Stimulated activated CD4-positive, alpha-beta T cell treated with anti-CD3 and anti-CD28 coated beads, Interleukin-2, amount 100 ng/mL, for 4 hours (primary cell): ENCODE measurements at places on chromosomes 2 and 18.

DNA sequence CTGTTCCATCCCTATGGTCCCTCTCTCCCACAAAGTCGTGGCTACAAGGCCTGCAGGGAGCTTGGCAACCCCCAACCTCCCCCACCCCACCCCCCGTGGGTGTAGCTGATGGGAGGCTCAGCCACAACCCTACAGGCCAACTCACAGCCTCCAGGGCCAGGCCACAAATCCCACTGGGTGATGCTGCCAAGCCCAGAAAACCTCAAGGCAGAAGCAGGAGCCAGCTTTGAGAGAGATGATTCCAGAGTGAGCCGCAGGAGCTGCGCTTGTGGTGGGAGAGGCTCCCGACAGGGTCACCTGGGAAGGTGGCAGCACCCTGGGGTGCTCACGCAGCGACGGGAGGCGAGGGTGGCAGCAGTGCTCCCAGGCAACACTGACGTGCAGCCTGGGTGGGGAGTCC is 44.8 kb downstream of the ADCY3 start:
- DNase-seq, result no peak

GRCh38 chr2:239379641-239380170 is 21.1 kb downstream of the HDAC4 start:
- DNase-seq, result no peak

DNA sequence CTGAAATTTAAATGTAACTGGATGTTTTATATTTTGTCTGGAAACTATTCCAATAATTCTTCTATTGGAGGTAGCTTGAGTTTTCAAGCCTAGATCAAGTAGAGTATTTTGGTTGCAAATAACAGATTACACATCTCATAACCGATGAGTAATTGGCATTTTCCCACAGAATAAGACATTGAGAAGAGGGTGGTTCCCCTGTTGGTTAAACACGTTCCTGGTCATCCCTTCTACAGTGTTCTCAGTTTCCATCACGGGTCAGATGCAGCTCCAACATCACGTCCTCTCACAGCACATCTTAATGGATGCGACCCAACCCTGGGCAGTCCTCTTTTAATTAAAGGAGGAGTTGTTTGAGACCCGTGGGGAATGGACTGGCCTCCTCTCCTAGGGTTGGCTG is 149.0 kb upstream of the ZNF516 start:
- DNase-seq, result no peak

GRCh38 chr2:70906439-70907005 is 29.2 kb upstream of the ATP6V1B1 start:
- no peak for DNase-seq

DNA sequence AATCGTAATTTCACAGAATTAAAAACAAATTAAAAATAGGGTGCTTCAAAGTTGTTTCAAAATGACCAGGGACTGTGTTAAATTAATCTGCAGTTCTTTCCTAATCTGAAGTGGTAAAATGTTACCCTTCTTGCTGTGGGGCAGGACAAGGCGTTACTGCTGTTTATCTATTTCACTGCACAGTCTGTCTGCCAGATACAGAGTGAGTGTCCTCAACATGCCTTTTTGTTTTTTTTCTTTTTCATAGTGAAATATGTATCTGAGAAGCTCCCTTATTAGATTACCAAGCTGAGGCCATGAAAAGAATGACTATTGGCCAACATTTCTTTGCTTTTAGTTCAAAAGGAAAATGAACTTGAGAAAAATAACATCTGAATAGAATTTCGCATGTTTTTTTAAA is 38.0 kb downstream of the KCTD1 start:
- no peak for DNase-seq

- DNase-seq, result no peak
These were observed 36.3 kb upstream of the SLC8A1 start for GRCh38 chr2:40488101-40488601.

GRCh38 chr2:110773401-110773921 is 41.1 kb downstream of the ACOXL start:
- DNase-seq, result no peak

DNA sequence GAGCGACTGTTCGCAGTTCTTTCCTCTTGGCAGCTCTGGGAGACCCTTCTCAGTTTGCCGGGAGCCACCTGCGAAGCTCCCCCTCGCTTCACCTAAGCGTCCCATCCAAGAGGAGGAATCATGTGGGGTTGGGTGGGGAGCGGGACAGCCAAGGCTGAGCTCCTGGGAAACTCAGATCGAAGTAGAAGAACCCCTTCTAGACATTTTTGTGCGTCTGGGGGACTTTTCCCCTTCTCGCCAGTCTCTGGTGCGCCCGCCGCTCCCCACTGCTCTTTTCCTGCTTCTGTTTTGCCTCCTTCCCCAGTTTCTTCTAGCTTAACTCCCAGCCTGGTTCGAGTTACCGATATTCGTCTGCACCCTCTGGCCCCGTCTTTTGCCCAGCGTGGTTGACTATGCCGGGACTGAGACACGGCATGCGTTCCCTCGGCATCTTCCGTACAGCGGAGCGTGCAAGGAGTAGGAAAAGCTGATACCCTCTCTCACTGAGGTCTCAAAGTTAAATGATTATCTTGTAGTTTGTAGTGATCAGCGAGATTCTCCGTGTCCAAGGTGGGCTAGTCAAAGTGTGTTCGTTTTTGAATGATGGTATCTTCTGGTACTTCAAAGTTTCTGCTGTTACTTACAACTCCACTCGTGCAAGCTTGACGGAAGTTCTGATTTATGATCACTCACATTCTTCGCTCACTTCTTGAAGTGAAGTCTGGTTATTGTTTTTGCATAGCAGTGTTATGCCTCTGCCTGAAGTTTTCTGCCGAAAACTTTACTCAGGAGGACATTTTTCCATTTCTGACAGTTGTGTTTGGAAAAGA is 664 bp downstream of the CAMKMT start:
- peak; percentile 13 for DNase-seq

- no peak for DNase-seq
These were observed 8.0 kb upstream of the SERTAD2 start for GRCh38 chr2:64661741-64662169.

- DNase-seq, result no peak
These were observed 36.7 kb upstream of the ST8SIA5 start for GRCh38 chr18:46793565-46793964.

- DNase-seq, result no peak
These were observed 85.8 kb upstream of the SETBP1 start for GRCh38 chr18:44594799-44595467.

- no peak for DNase-seq
These were observed 65.7 kb downstream of the TRABD2A start for GRCh38 chr2:84815146-84815545.

- DNase-seq, result no peak
These were observed 58.0 kb upstream of the ZBTB7C start for GRCh38 chr18:48467231-48467630.

DNA sequence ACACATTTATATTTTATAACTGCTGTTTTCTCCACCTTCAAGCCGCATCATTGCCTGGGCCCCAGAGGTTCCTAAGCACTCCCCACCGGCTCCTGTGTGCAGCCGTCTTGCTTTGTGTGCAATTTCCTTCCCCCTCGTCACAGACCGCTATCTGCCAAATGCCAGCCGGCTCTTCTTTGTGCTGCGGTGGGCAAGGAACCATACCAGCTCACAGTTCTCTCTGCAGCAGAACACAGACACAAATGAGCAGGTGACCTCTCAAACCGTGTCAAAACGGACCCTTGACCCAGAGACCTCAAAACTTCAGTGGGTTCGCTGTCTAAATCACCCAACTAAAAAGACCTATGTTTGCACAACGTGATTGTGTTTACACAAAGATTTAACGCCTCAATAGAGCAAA is 58.2 kb downstream of the KLF7 start:
- no peak for DNase-seq

DNA sequence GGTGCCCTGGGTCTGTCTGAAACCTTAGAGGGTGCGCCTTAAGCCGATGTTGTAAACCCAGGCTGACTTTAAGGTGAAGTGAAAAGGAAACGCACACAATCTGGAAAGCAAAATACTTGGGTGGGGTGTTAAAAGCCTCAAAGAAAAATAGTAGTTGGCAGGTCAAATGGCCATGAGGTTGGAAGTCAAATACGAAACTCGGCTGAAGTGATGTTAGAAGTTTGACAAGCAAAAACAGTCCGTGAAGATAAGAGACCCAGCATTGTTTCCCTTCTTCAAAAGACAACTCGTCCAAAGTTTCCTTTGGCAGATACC is 1.4 kb upstream of the CDC42EP3 start:
- DNase-seq, result no peak

DNA sequence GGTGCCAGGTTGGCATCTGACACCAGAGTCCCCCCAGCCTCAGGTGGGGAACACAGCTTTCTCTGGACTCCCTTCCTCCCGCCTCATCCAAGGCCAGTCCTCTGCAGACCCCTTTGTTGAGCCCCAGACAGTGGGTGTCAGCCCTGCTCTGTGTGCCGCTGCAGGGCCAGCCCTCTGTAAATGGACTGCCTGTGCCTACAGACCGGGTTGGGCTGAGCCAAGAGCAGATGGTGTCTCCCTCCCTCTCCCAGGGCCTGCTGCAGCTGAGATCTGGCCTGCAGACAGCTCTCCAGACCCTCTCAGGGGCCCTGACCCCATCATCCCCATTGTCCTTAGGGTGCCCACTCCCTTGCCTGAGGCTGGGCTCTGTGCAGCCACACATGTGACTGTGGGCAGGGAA is 160.8 kb downstream of the KLHL29 start:
- no peak for DNase-seq

- no peak for DNase-seq
These were observed 26.6 kb upstream of the MAP3K20 start for GRCh38 chr2:173048897-173049661.

- DNase-seq, result no peak
These were observed 73.5 kb downstream of the KCNF1 start for GRCh38 chr2:10985260-10985659.

GRCh38 chr2:39492095-39492590 is 55.1 kb upstream of the MAP4K3 start:
- DNase-seq, result peak; percentile 2

DNA sequence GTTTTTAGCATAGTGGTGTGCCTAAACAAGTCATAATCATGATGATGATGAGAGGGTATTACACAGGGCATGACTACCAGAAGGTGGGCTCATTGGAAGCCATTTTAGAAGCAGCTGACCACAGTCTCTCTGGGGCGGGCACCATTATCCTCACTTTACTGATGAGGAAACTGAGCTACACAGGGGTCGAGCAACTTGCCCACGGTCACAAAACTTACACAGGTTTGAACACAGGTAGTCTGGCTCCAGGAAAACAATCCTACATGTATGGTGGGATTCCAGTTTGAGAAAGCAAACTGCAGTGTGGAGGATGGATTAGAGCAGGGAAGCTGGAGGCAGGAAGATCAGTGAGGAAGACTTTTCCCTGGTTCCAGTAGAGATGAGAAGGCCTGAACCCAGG is 6.2 kb downstream of the RHOB start:
- no peak for DNase-seq

- no peak for DNase-seq
These were observed 74.2 kb downstream of the SH3BP4 start for GRCh38 chr2:235025800-235026536.

DNA sequence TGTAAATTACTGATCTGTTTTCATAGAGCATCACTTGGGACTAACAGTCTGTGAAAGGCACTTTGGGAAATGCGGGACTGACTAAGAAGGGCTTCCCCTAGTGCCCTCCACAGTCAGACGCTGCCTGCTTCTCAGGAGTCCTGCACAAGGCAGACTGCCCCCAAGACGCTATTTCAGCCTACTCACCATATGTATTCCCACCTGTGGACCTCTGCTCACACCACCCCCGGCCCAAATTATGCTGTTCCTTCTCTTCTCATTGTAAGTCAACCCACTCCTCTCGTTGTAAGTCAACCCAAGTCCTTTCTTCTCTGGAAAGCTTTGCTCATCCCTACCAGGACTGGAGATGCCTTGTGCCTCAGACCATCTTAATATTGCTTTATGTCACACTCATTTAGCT is 175.3 kb downstream of the GFPT1 start:
- no peak for DNase-seq

- no peak for DNase-seq
These were observed 155.8 kb downstream of the RHBDD1 start for GRCh38 chr2:226991663-226992062.

- DNase-seq, result no peak
These were observed 59.7 kb downstream of the EPC2 start for GRCh38 chr2:148704247-148704646.

DNA sequence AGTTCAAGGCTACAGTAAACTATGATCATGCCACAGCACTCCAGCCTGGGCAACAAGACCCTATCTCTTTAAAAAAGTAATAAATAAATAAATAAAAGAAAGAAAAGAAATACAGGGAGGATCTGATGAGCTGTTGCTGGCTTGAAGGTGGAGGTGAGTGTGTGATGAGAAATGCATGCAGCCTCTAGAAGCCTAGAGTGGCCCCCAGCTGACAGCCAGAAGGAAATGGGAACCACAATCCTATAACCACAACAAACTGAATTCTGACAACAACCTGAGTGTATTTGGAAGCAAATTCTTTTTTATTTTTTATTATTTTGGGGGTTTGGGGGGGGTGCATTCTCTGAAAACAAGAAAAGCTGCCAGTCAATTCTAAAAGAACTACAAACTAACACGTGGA is 14.6 kb downstream of the NOL10 start:
- no peak for DNase-seq

GRCh38 chr18:36366994-36367839 is 69.7 kb downstream of the FHOD3 start:
- DNase-seq, result no peak

- DNase-seq, result no peak
These were observed 3.8 kb downstream of the TGIF1 start for GRCh38 chr18:3453540-3454364.

- no peak for DNase-seq
These were observed 2.4 kb upstream of the RPS7 start for GRCh38 chr2:3572620-3573019.

- DNase-seq, result no peak
These were observed 70.8 kb downstream of the KCNE4 start for GRCh38 chr2:223122781-223123180.

GRCh38 chr2:148300544-148300943 is 279.7 kb downstream of the MBD5 start:
- no peak for DNase-seq

GRCh38 chr18:67410075-67411070 is 106.1 kb downstream of the DSEL start:
- no peak for DNase-seq

DNA sequence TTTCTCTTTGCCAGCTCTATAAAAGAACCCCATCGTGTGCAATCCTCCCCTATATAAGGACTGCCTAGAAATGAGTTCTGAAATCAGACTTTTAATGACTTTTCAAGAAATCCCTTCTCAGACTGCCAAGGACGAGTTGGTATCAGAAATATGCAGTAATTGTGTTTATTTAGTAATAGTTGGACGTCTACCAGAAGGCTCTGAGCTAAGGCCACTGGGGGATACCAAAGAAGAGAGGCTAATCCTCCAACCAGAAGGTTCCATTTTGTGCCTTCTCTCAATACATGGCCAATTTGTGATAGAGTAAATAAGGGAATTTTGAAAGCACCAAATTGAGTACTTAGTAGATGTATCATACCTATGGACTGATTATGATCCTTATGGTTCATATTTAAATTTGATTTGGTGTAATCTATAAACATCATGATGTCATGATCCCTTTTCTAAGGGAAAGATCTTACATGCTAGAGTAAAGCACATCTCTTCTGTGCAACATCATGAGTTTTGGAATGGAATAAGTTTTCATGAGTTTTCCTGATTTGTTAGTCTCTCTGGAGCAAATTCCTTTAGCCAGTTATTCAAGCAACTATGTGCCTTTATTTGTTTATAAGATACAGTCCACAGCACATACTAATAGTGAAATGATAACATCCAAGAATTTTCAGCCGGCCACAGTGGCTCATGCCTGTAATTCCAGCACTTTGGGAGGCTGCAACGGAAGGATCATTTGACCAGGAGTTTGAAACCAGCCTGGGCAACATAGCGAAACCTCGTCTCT is 82.2 kb upstream of the LTBP1 start:
- DNase-seq, result no peak
